ENCODE measurements at places on chromosomes 4 and X.

- no peak for DNase-seq
These were observed 18.9 kb upstream of the MSMO1 start for GRCh38 chr4:165308606-165309005.

DNA sequence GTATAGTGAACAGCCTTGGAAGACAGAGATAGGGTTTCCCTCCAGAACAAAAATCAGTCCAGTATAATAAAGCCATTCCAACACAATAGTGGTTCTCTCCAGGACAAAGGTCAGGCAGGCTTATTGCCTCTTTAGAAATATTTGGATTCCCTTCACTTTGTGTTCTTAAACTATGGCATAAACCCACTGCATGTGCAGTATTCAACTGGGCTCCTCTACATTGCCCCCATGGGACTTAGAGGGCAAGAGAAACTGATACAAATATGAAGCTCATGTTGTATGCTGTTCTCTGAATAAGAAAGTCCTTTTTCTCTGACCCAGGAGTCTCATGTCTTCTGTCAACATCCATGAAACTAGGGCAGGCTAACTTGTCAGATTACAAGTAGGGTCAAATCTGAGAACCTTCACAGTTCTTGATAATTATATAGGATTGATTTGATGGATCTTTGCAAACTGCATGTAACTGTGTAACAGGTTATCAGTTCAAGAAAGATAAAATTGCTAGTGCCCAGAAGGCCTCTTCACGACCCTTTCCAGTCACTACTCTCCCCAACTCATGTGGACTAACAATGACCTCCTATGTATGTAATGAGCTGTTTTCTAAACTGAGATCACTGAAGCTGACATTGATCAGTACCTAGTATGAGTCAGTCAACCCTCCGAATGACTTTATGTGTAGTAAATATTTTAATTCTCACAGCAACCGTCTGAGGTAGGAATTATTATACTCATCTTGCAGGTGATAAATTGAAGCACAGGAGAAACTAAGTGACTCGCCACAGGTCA is 31.9 kb upstream of the FAM9C start:
- DNase-seq, result no peak

DNA sequence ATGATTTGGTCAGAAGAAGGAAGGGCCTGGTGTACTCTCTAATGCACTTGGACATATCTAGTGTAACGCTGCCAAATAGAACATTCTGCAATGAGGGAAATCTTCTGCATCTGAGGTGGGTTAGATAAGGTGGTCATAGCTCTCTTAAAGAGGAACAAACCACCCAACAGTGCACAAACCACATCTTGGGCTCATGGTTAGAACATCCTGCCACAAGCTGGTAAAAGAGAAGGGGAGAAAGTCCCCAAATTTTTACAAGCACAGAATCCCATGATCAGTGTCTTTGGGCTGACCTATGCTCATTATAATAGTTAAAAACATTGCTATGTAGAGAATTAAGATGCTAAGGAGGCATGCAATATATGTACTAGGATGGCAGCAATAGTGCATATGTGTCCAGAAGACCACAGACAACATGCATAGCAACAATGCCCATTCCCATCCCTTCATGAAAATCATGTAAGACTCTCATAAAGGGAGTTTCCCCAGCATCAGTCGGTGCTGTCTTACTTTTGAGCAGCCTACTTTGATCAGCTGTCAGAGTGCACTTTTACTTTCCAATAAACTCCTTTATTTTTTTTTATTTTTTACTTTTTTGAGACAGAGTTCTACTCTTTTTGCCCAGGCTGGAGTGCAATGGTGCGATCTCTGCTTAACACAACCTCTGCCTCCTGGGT is 99.7 kb upstream of the SLC7A11 start:
- DNase-seq, result peak; percentile 38

DNA sequence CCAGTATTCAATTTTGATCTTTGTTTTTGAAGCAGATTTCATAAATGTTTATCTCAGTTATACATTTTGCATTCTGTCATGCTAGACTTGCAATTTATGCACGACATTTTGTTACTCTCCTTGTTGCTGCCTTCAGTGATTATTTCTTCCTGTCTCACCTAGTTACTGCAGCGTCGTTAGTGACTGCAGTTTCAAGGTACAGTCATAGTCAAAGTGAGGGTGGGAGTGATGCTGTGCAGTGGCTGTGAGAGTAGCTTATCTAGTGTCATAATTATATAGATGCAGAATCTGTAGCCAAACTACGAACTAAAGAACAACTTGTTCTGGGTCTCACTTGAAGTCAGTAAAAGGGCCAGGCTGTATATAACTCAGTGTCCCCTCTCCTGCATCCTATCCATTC is 69.8 kb downstream of the GPR101 start:
- DNase-seq, result no peak

DNA sequence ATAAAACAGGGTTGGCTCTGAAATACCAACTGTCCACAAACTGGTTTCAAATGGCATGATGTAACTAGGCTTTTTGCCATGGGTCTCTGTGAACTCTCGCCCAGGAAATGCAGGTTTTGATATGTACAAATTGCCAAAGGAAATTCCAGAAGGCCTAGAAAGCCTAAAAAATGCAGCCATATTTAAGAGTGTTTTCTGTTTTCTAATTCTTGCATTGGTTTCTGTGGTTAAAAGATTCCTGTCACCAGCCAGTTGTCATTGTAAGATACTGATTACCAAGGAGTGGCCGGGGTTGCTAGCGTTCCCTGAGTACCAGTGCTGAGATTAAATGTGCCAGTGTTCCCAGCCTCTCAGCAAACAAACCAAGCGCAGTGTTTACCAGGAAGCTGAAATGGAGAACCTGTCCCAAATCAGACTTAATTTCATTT is 53.9 kb upstream of the SORBS2 start:
- DNase-seq, result no peak

DNA sequence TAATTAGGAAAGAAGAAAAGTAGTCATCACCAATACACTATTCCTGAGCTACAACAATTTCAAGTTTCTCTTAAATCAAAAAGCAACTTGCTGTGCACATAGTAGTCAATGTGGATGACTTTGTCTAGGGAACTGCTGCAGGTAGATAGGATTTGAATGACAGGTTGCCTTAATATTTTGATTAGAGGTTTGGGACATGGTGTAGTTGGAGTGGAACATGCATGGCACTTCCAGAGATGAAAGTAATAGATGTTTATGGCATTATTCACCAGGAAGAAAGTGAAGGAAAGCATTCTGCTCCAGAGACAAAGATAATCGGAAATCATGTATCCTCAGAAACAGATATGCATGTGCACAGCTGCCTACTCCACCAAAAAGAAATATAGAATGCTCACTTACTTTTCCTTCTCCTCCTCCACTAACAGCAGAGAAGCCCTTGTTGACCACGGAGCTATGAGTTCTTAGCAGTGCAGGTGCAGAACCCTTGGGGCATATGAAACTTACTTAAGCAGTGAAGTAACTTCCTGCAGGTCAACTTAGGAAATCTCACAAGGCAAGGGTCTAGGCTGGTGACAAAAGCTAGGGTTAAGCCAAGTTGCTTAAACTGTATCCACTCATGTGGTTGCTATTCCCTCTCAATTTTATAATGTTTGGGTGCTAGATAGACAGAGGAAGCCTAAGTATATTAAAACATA is 390.8 kb downstream of the HNRNPD start:
- DNase-seq, result no peak

DNA sequence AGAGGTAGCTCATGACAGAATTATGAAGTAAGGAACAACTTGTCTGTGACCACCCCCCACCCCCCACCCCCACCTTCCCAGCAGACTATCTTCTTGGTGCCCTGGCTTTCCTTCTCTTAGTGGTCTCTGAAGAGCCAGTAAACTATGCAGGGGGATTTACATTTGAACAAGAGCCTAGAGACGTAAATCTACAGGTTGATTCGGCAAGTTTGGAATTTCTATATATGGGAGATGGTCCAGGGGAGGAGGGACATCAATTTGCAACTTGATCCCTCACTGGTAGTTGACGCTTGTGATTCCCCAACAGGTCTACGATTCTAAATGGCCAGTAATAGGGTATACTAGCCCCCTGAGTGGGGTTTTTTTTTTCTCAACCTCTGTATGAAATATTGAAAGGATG is 36.7 kb downstream of the IL13RA1 start:
- DNase-seq, result no peak

DNA sequence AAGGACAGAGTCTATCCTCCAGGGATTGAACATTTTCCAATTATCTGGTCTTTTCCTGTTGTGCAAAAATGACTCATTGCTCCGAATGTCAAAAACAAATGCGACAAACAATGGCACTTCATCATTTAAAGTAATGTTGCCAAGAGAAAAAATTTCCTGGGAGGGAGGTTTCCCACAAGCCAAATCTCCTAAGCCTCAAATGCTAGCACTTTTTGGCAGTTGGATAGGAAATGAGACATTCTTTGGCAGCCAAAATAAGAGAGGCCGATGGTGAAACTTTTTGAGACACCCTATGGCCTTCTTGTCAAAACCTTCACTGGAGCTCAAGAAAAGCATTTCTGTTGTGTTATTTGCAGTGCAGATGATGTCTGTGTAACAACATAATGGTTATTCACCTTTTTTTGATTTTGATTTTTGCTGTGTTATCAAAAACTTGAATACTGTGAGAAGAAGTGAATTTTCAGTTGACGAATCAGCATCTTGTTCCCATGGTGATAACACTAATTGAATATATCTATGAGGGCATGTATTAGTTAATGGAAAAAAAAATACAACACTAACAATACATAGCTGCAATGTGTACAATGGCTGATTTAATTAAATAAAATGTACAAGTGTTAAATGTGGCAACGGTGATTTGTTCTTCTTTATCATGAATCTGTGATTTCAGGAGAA is 333.8 kb downstream of the ANK2 start:
- DNase-seq, result no peak

DNA sequence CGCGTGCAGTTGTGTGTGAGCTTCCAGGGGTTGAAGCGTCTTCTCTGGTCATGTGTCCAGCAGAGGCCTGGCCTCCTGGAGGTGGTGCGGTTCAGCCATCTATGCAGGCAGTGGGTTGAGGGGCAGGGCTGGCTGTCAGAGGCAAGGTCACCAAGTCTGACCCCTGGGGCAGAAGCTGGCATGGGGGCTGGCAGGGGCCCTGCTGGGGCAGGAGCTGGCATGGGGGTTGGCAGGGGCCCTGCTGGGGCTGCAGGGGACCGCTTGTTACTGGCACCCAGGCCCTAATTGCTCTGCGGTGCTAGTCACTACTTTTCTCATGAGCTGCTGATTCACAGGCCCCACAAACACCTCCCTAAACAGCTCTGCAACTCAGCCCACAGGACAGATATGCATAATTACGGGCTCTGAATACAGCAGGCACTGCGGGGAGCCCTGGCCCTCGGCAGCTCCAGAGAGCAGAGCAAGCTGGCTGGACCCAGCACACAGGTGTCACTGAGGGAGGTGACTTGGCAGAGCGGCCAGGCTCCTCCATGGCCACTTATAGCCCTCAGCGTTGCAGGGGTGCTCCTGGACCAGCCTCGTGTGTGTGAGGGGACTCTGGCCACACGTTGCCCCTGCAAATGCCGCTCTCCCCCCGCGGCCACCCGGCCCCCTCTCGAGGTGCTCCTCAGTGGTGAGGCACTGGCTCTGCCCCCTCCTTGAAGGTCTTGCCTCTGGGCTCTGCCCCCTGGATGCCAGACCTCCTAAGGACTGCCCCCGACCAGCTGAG is 32.7 kb downstream of the CPLX1 start:
- DNase-seq, result no peak

GRCh38 chr4:62126064-62126732 is 926.1 kb downstream of the ADGRL3 start:
- no peak for DNase-seq

- no peak for DNase-seq
These were observed 167.8 kb downstream of the ZNF330 start for GRCh38 chr4:141388481-141388880.

- DNase-seq, result peak; percentile 79
These were observed 569.3 kb upstream of the DIPK2B start for GRCh38 chrX:45769761-45770582.

DNA sequence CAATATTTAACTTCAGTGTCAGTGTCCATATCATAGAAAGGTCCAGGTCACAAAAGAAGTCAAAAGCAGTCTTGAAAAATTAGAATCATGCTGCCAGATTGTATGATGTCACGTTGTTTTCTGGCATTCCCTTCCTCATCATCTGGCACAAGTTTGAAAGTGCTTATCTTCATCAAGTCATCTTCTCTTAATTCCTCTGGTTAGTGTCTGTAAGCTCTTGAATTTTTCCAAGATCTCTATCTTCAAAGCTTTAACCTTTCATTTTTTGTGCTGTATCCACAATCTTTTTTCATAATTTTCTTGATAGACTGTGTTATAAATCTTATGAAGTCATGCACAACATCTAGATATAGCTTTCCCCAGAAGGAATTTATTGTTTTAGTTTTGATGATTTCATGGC is 682.7 kb upstream of the AADAT start:
- no peak for DNase-seq

DNA sequence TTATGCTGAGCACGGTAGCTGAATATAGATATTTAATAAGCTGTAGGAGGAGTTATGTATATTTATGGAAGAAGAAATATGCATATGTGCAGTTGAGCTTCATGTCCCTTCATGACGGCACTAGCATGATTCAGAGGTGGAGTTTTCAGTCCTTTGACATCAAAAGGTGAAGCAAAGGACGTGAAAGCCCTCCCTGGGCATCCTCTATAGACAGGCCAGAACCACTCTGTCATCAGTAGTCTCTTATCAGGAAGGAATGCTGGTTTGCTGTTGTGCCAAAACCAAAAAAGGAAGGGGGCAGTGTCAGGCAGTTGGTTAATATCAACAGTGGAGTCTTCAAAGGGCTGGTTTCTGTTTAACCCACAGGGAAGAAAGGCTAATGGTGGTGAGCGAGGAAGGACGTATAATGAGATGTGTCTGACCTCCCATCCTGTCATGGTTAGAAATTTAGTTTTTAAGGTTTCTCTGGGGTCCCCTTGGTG is 23.5 kb upstream of the IL2 start:
- peak; percentile 32 for DNase-seq

DNA sequence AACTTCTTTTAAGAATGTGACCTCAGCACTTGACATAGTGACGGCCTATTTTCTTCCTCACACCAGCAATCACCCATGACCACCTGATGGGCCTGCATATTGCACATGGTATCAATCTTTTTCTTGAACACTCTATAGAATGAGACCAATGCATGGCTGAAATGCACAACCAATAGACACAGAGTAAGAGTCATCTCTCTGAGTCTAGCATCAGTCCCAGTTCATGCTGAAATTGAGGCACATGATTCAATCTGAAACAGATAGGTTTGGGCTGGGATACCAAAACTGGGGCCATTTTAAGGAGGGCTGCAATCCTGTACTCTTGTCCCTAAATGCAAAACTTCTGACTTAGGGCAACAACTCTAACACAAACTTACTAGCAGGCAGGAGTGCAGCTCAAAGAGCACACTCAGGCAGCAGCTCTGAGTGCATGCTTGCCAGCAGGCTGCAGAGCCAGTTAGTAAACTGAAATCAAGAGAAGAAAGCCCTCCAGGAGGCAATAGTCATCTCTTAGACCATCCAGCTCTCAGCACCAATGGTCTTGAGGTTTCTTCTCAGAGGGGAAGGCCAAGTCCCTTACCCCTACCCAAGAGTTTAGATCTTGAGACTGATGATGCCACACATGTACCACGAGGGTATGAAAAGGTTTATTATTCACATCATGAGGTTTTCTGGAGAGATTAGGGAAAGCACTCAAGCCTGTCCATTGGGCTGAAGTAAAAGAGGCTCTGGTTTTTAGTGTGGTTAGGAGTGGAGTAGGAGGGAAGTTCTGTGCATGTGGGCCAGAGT is 24.7 kb upstream of the GPR101 start:
- DNase-seq, result no peak

GRCh38 chr4:115671581-115671980 is 558.2 kb upstream of the NDST4 start:
- DNase-seq, result no peak

All from hematopoietic multipotent progenitor cell treated with erythropoietin and hydrocortisone succinate and interleukin-3 and kit ligand, for 8 days (in vitro differentiated cells).